ENCODE measurements at places on chromosomes 1 and 21.

- no peak for DNase-seq
- H3K4me3 ChIP-seq: no peak overlapping the region
- no peaks in the 10 kb centered on the region for H3K27me3 ChIP-seq
- H3K27ac ChIP-seq: peak overlapping the region; percentile 76
- H3K4me1 ChIP-seq: peaks cover 18% of the 10 kb centered on the region
- H3K36me3 ChIP-seq: peaks cover 33% of the 10 kb centered on the region
Observed at GRCh38 chr1:39046613-39047210, 20.6 kb downstream of the NDUFS5 start.

DNA sequence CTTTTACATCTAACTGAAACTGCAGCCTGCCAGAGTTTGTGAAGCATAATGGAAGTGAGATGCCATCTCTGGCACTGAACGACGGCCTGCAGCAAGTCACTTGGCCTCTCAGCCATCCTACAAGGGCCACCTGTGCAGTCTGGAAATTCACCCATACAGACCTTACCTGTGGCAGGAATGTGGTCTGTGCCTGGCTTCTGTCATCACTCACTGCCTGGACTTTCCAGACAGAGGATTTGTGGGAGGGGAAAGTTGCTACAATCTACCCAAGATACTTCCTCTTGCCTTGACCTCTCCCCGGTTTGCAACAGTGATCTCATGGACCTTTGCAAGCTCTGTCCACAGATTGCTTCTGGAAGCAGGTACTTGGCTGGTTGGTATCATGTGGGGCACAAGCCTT, 58.4 kb upstream of the ATP1B1 start:
- no peaks in the 10 kb centered on the region for H3K4me1 ChIP-seq
- H3K27me3 ChIP-seq: no peaks in the 10 kb centered on the region
- H3K4me3 ChIP-seq: no peak overlapping the region
- no peak overlapping the region for H3K27ac ChIP-seq
- no peak for DNase-seq
- H3K36me3 ChIP-seq: no peaks in the 10 kb centered on the region

DNA sequence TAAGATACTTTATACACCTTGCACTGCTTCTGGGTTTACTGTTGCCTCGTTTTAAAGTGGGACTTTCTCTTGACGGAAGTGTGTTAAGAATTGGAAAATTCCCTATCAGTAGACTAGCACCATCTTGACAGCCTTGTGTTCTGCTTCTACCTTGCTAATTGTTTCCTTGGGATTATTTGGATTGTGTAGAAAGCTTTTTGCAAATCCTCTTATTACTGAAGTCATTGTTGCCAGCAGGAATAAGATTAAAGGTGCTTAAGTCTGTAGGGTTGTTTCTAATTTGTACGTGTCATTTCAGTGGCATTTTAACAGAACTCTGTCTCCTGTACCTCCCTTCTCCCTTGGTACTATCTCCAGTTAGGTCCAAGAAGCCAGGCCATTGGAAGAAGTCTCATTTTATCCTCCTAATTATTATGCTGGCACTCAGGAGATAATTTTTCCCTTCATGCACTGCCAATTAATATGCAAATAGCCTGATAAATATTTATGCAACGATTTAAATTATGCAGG, 107.7 kb downstream of the POU2F1 start:
- DNase-seq: no peak
- no peaks in the 10 kb centered on the region for H3K36me3 ChIP-seq
- no peak overlapping the region for H3K27ac ChIP-seq
- no peaks in the 10 kb centered on the region for H3K4me1 ChIP-seq

DNA sequence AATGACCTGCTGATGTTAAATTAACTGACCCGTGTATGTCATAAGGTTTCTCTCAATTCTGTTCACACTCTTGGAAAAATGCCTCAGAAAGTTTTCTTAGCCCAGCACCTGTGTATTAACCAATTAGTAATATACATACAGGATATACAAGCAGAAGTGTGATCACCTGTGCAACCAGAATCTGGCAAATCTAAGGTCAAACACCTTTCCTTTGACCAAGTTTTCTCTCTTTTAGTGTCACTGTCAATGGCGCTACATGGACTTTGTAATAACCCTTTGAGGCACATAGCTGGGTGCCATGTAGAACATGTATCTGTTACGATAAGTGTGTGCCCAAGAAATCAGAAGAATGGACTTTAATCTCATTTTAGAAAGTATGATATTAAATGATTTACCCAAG, 1.1 kb downstream of the NCSTN start:
- no peak for DNase-seq
- no peak overlapping the region for H3K27ac ChIP-seq
- H3K27me3 ChIP-seq: no peaks in the 10 kb centered on the region

DNA sequence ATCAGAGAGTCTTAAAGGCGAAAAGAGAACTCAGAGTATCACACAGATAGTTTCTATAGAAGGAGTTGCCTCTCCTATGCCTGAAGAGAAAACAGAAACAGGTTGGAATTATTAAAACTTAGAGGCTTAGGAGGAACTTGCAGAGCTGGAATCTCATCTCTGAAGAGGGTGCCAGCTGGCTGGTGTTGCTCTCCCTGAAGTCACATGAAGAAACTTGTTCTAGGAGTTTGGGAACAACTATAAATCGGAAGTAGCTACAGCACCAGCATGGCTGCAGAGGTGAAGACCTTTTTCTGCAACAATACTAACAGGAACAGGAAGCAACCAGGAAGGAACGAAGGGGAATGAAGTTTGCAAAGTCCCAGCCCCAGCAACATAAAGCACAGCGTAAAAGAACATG, 35.8 kb downstream of the FMO3 start:
- H3K4me1 ChIP-seq: peaks cover 23% of the 10 kb centered on the region
- no peak overlapping the region for H3K4me3 ChIP-seq
- no peaks in the 10 kb centered on the region for H3K36me3 ChIP-seq
- no peaks in the 10 kb centered on the region for H3K27me3 ChIP-seq

DNA sequence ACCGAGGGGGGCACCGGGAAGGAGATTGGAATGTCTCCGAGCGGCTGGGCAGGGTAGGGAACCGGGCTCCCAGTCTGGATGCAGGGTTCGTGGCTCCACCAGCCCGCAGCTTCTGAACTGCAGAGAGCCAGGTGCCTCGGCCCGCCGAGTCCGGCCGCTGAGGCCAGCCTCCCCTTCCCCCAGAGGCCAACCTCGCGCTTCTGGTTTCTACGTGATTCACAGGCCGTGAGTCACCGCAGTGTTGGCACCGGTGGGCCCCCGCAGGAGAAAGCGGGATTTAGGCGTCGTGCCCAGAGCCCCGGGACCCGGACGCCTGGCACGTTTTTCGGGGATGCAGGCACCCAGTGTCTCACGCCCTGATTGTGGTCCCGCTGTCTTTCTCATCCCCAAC, 458 bp downstream of the CRABP2 start:
- peaks cover 43% of the 10 kb centered on the region for H3K4me1 ChIP-seq
- no peak overlapping the region for H3K27ac ChIP-seq
- H3K27me3 ChIP-seq: peaks cover 57% of the 10 kb centered on the region
- H3K36me3 ChIP-seq: no peaks in the 10 kb centered on the region
- DNase-seq: no peak
- H3K4me3 ChIP-seq: peak overlapping the region; percentile 41

GRCh38 chr1:37670133-37670532, 22.2 kb upstream of the CDCA8 start:
- no peak overlapping the region for H3K27ac ChIP-seq
- H3K27me3 ChIP-seq: peaks cover 50% of the 10 kb centered on the region
- DNase-seq: no peak
- H3K4me3 ChIP-seq: no peak overlapping the region

- H3K4me3 ChIP-seq: peak overlapping the region; percentile 97
- no peaks in the 10 kb centered on the region for H3K36me3 ChIP-seq
- peaks cover 49% of the 10 kb centered on the region for H3K4me1 ChIP-seq
- H3K27me3 ChIP-seq: no peaks in the 10 kb centered on the region
- H3K27ac ChIP-seq: peak overlapping the region; percentile 93
Observed at GRCh38 chr1:81802707-81803430, 2.1 kb downstream of the ADGRL2 start.
